GM06990 (cell line): ENCODE measurements at places on chromosomes 3 and 15.
A peak's percentile ranks its signal among the peaks of the same experiment; 100 is the strongest.

DNA sequence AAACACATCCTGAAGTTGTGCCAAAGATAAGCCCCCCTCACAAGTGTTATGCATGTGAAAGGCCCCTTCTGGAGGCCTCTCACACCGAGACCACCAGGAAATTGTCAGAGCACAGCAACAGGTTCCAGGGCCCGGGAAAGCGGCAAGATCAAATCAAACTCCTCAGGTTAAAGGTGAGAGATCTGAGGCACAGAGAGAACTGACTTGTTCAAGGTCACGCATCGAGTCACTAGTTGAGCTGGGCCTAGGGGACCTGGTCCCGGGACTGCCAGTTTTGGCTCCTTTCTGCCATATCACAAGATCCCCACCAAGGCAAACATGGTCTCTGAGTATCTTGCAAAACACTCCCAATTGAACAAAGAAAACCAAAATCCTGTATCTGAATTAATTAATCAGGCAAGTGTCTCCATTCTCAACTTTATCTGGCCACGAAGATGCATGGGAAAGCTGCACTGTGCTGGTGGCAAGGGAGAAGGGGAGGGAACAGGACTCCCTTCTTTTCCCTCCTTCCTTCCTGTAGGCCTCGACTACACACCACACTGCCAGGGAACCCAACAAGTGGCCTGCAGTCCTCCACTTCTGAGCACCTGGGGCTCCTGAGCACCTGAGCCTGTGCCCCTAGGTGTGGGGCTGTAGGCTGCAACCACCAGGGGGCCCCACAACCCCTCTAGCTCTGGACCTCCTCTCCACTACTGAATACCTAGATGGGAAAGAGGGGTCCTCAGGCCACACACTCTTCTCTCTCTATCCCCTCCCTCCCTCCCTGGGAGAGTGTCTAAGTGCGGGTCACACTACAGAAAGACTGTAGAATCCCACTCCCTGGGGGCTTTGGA lies 37.3 kb downstream of the ANP32A start:
- DNase-seq, result no peak

DNA sequence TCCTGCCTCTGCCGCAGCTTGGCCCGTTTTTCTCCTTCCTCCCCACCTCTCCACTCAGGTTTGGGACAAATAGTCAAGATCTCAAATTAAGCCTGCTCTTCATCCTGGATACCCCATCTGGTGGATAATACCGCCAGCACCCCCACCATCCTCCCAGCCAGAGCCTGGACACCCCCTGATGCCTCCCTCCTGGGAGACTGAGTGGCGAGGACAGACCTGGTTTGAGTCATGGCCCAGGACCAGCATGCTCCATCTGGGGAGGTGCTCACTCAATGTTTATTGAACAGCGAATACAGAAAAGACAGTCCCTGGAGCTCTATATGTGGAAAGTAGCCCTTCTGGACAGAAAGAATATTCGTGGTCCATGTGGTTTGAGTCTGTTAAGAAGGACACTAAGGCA lies 23.3 kb downstream of the CTSH start:
- DNase-seq, result no peak

DNA sequence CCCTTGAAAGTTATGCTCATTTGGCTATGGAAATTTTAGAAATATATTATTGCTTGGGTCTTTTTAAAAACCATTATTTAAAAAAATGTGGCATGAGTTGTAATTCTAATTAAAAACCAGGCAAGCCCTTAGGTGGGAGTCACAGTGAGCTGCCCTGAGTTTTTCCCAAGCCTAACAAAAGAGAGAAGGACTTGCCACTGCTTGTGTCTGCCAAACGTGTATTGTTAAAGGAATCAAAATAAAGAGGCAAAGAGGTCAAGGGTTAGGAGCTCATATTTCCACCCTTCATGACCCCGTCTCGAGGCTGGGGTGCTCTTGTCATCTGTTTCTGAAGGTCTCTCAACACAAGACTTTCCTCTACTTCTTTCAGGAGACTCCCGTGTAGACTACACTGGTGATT lies 321.1 kb downstream of the ZIC1 start:
- no peak for DNase-seq

DNA sequence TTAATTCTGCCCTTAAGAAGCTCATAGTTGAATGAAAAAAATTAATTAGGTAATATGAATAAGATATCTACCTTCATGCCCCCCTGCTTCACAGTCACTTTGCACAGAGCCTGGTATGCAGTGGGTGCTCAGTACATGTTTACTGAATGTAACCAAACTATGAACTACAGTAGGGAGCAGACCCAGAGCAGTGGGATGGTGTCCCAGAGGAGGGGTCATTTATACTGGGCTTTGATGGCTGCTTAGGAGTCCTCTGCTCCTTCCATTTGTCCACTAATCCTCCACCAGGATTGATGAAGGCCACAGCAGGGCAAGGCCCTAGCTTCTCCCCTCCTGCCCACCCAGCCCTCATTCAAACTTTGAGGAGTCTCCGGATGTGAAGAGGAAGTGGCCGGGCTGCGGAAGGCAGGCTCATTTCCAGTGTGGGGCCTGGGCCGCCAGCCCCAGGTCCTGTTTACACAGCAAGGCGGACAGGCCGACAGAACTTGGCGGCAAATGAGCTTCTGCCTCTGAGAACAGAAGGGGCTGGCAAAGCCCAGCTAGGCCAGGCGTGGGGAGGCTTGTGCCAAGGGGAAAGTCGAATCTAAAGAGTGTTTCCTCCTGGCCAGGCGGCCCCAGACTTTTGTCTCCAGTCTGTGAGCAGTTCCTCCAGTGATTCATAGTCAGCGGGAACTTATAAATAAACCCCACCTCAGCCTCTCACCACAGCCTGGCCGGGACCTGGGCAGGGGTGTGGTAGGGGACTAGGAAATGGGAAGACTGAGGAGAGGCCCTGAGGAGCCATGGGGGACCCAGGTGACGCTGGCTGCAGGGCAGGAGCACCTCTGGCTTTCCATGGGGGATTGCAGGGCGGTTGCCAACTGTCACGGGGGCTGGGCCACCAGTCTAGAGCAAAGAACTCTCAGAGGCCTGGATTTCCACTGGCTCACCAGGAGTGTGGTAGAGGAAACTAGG lies 51.6 kb upstream of the LCTL start:
- DNase-seq, result peak; percentile 21

GRCh38 chr3:29720665-29721064 lies 439.8 kb downstream of the RBMS3 start:
- DNase-seq, result no peak

GRCh38 chr3:127662001-127662469 lies 10.7 kb upstream of the ABTB1 start:
- no peak for DNase-seq

GRCh38 chr15:92843814-92844213 lies 56.3 kb upstream of the CHD2 start:
- no peak for DNase-seq

DNA sequence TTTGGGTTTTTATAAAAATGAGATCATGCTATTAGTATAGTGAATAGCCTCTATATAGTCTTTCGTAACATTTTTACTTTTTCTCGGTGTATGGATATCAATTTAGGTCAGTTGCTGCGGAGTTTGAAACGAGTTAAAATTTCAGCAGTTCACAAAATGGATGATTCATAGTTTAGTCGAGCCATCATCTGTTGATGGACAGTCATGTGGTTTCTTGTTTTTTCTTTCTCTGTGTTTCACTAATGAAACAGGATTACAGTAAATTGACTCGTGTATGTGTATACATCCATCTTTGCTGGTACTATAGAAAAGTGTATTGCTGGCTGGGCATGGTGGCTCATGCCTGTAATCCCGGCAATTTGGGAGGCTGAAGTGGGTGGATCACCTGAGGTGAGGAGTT lies 106.8 kb downstream of the IGF1R start:
- no peak for DNase-seq

GRCh38 chr3:18830087-18830486 lies 318.2 kb upstream of the KCNH8 start:
- no peak for DNase-seq

DNA sequence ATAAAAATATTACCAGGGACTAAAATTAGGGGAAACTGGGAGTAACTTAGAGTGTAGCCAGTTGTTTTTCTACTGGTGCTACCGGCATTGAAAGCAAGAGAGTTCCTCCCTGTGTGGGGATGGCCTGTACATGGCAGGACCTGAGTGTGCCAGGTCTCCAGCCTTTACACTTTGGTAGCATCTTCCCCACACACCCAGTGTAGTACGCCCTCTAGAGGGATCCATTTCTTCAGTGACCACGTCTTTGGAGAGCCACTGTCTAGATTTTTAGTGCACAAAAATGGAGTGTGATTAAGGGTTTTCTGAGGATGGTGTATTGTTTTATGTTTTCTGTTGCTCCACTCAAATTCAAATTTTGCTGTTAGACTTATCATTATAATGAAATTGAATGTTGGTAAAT lies 507.0 kb upstream of the TPRG1 start:
- DNase-seq, result no peak

GRCh38 chr3:178386401-178386800 lies 149.8 kb upstream of the KCNMB2 start:
- no peak for DNase-seq

DNA sequence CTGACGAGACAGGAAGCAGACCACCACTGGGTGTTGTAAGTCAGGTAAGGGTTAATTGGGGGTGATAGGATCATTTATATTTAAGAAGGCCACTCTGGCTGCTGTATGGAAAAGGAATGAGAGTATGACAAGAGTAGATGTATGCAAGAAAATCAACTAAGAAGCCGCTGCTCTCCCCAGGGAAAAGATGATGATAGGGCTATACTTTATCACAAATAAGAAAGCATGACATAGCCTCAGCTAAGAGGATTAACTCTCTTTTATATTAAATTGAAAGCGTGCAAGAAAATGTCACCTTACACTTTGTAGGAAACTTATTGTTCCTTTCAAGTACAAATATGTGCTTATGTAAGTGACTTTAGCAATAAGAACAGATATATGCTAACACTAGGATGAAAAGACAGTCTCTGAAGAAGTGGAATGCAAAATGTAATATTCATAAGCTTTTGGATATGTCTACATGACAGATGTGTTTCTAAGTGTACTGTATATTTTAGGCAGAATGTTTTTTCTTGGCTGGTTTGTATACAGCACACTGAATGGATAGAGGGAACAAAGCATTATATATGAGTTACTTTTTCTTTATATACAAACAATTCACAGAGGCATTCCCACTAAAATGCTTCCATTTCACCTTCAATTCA lies 8.7 kb upstream of the NDUFB4 start:
- DNase-seq, result no peak

DNA sequence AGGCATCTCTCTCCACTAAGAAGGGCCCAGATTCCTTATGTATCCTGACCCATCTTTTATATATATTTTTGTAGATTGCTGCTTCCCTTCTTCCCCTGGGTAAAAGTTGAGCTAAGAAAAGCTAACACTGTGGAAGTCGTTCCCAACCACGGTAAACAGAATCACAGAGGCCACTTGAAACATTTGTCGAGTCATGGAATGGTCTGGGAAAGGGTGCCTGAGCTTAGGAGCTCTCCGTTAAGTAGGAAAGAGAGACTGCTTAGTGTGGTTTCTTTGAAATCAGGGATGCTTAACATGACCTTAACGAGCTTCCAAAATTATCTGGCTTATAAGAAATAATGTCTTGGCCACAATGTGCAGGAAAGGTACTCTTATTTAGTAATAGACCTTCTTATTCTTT lies 45.6 kb downstream of the ARNT2 start:
- no peak for DNase-seq

DNA sequence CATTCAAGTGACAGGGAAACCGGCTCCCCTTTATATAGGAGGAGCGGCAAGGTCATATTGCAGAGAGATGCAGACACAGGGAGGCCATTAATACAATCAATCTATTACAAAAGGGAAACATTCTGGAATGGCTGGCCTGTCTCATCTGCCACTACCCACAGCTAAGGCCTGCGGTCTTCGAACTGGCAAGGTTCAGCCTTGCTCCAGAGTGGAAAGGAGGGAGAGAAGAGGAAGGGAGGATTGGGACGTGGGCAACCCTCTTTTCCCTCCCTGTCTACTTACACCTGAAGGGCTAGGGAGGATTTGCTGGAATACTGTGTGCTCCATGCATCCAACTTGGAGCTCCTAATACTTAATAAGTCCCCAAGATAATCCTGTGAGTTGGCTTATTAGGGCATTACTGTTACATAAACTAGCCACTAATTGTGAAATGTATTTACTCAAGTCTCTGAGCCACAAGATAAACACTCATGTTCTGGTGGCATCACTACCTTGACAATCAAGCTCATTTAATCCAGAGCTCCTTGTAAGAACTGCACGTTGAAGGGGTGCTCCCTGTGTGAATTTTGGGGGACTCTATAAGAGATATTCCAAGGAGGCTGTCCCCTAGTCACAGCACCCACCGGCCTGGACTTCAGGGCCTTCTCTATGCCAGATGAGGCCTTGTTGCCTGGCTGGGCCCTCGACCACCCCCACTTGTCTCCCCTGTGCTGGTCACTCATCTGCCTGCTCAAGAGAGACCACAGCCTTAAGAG lies 19.7 kb upstream of the CCDC174 start:
- no peak for DNase-seq

GRCh38 chr3:161647936-161648470 lies 151.4 kb downstream of the OTOL1 start:
- no peak for DNase-seq

- DNase-seq, result no peak
These were observed 200.2 kb upstream of the GOLGA6L4 start for GRCh38 chr15:84035399-84035766.

GRCh38 chr3:115478359-115478758 lies 145.0 kb upstream of the GAP43 start:
- DNase-seq, result no peak

DNA sequence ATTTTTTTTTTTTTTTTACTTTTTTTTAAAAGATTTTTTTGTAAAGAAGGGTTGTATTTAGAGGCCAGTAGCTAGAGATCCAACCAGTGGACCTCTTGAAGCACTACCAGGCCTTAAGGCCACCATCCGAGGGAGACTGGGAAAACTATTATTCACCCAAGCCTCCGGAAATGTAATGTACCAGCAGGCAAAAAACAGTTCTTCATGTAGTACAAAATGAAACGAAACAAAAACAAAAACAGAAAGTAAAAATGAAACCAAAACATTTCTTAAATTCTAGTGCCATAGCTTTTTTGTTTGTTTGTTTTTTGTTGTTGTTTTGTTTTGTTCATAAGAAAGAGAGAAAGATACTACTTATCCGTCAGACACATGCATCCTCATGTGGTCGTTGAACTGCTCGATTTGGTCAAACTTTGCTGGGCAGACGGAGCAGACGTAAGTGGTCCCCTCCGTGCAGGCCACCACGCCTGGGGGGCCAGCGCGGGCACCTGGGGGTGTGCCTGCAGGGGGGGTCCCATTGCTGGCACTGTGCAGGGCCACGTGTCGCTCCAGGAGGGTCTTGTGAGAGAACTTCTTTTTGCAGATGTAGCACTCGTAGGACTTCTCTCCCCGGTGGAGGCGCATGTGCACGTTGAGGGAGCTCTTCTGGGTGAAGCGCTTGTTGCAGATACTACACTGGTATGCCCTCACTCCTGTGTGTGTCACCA lies 45.0 kb downstream of the TIGIT start:
- no peak for DNase-seq

DNA sequence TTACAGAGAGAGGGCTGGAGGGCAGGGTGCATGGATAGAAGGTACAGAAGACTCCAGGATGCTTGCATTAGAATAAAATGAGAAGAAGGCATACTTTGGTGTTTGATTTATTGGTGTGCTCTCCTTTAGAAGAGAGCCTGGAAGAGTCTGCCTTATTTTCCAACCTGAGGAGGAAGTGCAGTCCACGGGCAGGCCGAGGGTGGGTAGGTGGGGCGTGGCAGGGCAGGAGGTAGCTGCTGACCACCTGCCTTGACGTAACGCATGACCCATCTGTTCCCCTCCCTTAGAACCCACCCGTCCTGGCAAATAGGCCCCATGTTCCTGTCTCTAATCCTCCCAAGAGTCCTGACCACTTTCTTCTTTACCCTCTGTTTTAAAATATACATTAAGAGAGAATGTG lies 222.3 kb upstream of the LYSMD4 start:
- DNase-seq, result no peak

- no peak for DNase-seq
These were observed 22.1 kb upstream of the CDIN1 start for GRCh38 chr15:36557364-36557763.
